MM.1S (cell line): ENCODE measurements at places on chromosomes 6 and 20.

GRCh38 chr6:123448306-123448884 lies 188.4 kb downstream of the TRDN start:
- no peak for DNase-seq

- peak; percentile 58 for DNase-seq
These were observed 65.4 kb upstream of the RIN2 start for GRCh38 chr20:19692685-19693119.

GRCh38 chr20:53652090-53652858 lies 58.6 kb upstream of the ZNF217 start:
- DNase-seq, result peak; percentile 93

- no peak for DNase-seq
These were observed at the start of gene KIF25 for GRCh38 chr6:167997642-167998041. KIF25 (plus strand) TSS chr6:167997671; CDS start chr6:168029586, 31,915 bp downstream.

GRCh38 chr6:38153798-38154345 lies 334.3 kb downstream of the ZFAND3 start:
- DNase-seq, result no peak

DNA sequence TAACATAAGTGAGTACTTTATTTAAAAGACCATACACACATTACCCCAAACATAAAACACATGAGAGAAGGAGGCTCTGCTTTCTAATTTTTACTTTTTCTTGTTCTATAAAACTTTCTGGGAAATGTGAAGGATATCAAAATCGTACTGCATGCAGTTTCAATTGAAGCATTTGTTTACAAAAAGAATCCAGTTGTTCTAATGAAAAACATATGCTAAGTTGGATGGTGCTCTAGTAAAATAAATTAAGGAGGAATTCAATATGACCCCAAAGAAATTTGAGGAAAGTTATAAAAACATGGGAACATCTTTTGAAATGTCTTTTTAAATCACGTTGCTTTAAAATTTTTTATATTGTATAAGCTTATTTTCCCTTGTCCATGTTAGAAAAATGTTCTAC lies 37.6 kb downstream of the OR2B6 start:
- DNase-seq, result no peak

- no peak for DNase-seq
These were observed 19.7 kb downstream of the AKIRIN2 start for GRCh38 chr6:87682310-87682709.

- DNase-seq, result no peak
These were observed 56.6 kb downstream of the HLA-G start for GRCh38 chr6:29884261-29884660.

DNA sequence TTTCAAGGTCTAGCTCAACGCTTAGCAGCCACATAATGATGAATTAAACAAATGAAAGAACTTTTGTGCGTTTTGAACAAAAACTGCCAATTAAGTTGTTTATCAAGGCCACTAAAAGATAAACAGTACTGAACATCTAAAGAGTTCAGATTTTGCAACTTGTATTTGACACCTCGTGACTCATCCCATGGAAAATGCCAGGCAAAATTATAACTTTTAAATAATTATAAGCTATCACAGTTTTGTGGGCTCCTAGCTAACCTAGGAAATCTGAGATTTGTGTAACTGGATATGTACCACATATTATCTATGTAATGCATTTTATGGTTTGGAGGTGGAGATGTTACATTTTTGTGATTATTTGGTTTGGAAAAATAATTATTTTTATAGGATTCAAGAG lies 9.6 kb upstream of the BAG2 start:
- no peak for DNase-seq

- no peak for DNase-seq
These were observed 7.0 kb downstream of the CEP250 start for GRCh38 chr20:35462351-35462750.

- DNase-seq, result no peak
These were observed 9.9 kb upstream of the SDCBP2 start for GRCh38 chr20:1338801-1339200.

DNA sequence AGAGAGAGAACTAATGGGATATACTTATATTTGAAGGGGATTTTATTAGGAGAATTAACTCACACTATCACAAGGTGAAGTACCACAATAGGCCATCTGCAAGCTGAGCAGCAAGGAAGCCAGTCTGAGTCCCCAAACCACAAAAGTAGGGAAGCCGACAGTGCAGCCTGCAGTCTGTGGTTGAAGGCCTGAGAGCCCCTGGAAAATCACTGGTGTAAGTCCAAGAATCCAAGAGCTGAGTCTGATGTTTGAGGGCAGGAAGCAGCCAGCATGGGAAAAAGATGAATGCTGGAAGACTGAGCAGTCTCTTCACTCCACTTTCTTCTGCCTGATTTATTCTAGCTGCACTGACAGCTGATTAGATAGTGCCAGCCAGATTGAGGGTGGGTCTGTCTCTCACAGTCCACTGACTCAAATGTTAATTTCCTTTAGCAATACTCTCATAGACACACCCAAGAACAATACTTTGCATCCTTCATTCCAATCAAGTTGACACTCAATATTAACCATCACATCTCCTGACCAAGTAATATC lies 823.9 kb downstream of the PHF3 start:
- DNase-seq, result no peak

GRCh38 chr20:3930265-3931206 lies 41.3 kb downstream of the PANK2 start:
- DNase-seq, result no peak

- no peak for DNase-seq
These were observed 202.5 kb downstream of the FOXA2 start for GRCh38 chr20:22381812-22382416.

DNA sequence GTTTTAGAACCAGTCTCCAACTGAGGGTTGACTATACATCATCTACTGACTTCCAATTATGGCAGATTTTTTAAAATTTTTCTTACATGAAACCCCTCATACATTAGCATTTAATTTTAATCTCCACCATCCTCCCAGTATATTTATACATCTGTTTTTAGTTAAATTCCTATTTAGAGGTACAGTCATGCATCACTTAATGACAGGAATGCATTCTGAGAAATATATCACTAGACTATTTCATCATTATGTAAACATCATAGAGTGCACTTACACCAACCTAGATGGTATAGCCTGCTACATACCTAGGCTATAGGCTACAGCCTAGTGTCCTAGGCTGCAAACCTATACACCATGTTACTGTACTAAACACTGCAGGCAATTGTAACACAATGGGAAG lies 316.7 kb upstream of the MARCKS start:
- DNase-seq, result no peak

- no peak for DNase-seq
These were observed 42.6 kb upstream of the ZNFX1 start for GRCh38 chr20:49320460-49320859.

DNA sequence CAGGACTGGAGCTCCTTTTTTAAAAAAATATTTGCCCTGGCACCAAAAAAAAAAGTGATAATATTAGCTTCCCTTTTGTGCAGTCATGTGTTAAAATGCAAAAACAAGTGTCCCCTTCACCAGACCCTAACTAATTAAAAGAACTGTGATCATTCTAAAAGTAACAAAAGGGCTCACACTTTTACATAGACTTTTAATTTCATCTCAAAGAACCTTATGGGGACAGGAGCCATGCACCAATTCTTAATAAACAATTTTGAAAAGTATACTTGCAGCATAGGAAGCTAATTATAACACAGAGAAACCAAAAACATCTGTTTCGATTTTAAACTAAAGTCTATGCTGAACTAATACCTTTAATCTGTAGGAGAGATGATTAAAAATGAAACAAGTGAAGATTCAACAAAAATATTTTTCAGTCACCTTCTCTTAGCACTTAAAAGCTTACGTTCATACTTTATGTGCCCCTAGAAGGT lies 17.3 kb downstream of the STX7 start:
- peak; percentile 41 for DNase-seq

- DNase-seq, result no peak
These were observed 18.9 kb downstream of the NPEPL1 start for GRCh38 chr20:58711266-58712051.

- DNase-seq, result no peak
These were observed 68.4 kb upstream of the NOX3 start for GRCh38 chr6:155523821-155524651.

DNA sequence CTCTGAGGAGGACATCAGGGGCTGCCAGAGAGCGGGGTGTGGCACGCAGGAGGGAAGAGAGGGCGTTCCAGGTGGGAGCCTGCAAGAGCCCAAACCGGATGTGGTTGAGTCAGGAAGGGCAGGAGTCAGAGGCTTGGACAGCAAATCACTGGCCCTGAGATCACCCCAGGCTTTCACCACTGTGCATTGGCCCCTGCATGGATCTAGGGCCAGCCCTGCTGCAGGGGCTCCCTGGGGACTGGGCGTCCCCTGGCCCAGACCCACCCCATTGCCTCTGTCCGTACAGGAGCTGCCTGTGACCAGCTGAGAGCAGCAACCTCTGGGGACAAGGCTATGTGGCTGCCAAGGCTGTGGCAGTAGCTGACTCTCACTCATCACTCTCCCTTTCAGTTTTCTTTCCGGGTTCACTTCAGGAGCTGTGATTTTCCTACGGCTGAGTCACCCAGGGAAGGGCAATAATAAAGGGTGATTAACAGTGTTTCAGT lies 33.9 kb downstream of the KCNK17 start:
- no peak for DNase-seq

DNA sequence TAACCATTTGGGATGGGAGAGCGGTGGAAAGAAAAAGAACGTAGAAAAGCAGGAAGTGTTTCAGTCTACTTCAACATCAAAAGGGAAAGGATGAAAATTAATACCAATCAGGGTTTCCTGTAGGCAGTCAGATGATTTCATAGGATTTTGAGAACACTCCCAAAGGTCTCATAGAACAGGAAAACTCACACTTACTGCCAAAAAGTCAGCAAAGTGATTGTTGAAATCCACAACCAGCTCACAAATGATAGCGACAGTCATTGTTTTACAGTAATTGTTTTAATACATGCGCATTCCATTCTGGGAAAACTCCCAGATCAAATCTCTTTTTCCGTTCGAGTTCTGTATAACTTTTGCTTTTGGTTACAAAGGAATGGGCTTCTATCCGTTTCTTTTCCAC lies 5.3 kb upstream of the CNKSR3 start:
- no peak for DNase-seq
